Activated T-cell treated with anti-CD3 and anti-CD28 coated beads, Interleukin-2, amount 50 U/mL, for 72 hours (primary cell): ENCODE measurements at places on chromosomes 2 and 18.

DNA sequence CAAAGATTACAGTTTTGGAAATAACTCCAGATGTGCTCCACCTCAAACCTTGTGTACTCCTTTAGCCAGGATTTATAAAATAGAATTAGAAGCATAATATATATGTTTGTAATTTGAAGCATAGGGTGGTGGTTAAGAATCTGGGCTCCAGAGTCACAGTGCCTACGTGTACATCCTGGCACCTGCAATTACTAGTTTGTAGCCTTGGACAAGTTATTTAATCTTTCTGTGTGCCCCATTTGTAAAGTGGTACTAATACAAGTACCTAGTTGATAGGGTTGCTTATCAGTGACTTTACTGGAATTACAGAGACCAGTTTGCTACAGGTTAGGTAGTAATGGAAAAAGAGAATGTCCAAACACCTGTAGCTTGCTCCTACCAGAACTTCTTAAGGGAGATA is 28.6 kb downstream of the EML4 start:
- DNase-seq, result no peak

- no peak for DNase-seq
Observed at GRCh38 chr2:205633994-205634393, 48.3 kb upstream of the NRP2 start.

DNA sequence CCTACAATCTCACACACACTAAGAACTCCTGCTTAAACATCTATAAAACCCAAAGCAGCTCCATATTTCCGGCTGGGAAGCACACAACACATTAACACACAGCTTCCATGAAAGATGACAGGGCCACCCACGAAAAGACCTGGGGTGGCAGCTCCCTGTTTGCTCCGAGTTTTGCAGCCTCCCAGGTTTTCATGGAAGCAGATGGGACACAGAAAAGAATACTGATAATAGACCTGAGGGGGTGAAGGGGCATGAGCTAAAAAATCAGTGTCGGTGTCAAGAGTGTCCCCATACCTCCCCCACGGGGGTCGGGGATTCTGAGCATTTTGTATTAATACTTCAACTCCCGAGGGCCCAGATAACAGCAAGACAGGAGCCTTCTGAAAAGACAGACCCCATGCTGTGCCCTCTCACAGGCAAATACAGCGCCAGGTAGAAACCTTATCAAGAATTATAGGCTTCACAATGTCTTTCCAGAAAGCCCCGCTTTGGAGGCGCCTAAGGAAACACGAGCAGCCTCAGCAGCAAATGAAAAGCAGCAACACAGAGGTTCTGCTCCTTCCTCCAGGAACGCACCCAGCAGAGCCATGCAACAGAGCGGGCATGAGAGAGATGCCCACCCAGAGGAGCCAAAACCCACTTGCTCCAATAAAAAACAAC is 50.5 kb downstream of the ZNF516 start:
- no peak for DNase-seq

DNA sequence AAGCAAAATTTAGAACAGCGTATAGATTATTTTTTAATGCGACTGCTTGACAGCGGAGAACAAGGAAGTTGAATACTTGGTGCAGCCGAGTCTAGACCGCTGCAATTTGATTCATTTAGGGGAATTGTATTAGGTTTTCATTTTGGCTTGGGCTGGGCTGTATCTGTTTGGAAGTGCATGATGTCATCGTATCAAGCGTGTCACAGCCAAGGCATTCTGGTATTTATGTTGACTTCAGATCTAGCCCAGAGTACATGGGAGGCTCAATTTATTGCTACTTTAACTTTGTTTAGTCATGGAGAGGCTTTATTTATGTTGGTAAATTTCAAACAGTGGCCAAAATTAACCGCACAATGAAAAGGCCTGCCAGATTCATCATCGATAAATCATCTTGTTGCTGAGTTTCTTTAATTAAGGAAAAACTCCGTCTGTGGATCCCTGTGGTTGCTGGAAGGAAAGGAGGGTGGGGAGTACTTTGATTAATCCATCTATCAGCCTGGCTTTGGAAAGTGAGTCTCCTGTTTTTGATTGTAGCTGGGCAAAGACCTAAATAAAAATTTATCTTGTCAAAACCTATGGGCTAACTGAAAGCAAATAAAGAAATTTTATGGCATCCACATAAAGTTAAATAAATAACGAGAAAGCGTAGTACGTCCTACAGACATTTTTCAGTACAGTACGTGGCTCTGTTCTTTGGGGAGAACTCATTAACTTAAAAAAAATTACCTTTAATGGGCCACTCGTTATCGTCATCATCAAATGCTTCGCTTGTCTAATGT is 230.4 kb upstream of the SPRED2 start:
- DNase-seq, result no peak

GRCh38 chr18:64659196-64659595 is 510.3 kb upstream of the LINC00305 start:
- DNase-seq, result no peak

DNA sequence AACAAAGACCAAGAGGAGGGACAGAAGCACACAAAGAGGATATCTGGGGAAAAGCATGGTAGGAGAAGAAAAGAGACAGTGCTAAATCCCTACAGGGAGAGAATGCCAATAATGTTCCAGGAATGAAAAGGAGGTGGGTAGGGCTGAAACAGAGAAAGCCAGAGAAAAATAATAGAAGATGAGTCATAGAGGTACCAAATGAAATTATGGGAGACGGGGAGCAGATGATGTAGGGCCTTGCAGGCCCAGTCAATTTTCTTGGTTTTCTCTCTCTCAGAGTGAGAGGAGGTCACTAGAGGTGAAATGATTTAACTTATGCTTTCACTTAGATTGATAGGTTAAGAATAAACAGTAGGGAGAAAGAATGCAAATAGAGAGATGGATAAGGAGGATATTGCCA is 61.5 kb downstream of the RPRM start:
- no peak for DNase-seq

DNA sequence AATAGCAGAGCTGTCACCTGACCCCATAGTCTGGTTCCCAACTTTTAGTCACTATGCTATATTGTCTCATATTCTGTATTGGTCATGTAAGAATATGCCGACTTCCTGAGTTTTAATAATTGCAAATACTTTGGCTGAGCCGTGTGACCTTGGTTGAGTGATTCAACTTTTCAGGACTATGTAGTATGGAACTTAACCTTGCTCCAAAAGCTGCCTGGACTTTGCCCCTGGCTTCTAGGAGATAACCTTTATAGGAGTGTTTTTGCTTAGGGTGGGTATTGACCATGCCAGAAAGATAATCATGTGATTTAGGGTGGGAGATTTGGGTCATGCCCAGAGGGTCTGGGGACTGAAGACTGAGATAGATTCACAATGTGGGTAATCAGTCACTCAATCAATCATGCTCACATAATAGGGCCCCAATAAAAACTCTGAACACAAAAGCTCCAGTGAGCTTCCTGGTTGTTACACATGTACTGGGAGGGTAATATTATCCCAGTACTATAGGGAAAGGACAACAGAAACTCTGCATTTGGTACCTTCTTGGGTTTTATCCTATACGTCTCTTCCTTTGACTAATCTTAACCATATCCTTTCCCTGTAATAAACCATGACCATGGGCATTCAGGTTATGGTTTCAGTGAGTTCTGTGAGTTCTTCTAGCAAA is 235.6 kb downstream of the RNF152 start:
- no peak for DNase-seq

- DNase-seq, result no peak
Observed at GRCh38 chr2:31057691-31058090, 80.5 kb downstream of the GALNT14 start.

DNA sequence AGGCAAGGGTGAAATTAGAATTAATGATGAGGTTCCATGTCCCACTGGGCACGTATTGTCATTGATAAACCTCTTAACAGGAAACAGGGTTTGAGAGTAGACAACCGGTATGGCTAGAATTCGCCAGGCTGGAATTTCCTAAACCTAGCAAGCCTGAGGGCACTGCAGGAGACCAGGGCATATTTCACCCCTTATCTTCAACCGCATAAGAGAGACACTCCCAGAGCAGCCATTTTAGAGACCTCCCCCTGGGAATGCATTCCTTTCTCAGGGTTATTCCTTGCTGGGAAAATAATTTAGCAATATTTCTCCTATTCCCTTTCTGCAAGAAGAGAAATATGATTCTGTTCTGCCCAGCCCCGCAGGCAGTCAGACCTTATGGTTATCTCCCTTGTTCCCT is 334.6 kb upstream of the LYPD1 start:
- DNase-seq, result no peak

DNA sequence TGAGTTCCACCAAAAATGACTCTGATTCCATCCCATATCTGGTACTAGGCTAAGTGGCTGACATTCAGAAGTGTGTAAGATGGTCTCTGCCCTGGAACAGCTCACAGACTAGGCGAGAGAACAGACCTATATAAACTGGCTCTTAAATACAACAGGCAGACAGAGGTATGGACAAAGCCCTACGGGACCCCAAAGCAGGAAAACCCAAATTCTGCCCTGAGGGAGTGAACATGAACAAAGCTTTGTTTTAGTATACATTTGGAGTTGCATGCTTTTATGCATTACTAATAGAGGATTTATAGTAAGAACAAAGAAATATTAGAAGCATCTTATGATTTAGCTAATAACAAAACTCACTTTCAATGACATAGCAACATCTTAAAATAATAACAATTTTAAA is 25.1 kb downstream of the GDF7 start:
- DNase-seq, result no peak

DNA sequence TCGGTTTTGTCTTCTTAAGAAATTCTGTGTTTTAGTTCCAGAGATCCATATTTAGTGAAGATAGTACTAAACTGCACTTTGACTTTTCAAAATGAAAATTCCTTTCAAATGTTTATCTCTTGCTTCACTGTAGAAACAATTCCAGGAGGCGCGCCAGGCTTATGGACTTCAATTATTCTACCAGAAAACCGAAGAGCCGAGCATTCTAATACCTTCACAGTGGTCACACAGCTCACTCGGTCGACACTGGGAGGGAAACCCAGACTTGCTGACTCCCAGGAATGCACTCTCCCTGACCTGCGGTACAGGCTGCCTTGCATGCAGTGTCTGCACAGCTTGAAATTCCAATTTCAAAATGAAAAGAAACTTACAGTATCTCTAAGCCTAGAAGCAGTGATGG is 119.9 kb upstream of the PIEZO2 start:
- DNase-seq, result no peak

GRCh38 chr18:79818036-79818435 is 20.3 kb downstream of the KCNG2 start:
- DNase-seq, result no peak

DNA sequence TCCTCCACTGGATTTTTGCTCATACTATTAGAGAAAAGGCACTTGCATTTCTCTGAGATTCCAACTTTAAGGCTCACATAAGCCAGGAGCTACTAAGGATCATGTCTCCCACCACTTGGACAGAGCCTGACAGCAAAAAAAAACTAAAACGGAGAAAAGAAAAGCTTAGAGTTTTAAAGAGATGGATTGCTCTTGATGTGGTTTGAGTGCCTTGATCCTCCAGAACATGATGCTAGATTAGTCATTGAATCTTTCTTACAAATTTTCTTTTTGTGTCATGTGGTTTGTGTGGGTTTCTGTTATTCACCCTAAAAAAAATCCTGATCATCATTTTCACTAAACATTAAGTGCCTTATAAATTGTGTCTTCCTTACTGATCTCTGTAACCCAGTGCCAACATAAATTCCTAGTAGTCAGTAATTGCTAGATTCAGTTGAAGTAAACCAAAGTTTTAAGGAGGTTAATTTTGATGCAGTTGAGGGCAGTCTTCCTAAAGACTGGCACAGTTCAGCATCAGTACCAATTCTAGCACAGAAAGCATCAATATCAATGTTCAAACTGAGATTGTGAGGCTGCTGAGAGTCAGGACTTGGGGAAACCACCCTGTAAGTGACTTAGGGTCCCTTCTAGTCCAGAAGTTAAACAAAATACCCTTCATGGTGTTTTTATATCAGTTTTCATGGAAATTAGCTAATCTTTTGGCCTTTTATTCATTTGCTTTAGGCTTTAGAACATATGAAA is 206.3 kb downstream of the RAD51AP2 start:
- DNase-seq, result no peak

GRCh38 chr2:141911485-141912066 is 219.2 kb downstream of the LRP1B start:
- peak; percentile 0 for DNase-seq
